GM20000 (cell line): ENCODE measurements at places on chromosomes 5 and 9.

DNA sequence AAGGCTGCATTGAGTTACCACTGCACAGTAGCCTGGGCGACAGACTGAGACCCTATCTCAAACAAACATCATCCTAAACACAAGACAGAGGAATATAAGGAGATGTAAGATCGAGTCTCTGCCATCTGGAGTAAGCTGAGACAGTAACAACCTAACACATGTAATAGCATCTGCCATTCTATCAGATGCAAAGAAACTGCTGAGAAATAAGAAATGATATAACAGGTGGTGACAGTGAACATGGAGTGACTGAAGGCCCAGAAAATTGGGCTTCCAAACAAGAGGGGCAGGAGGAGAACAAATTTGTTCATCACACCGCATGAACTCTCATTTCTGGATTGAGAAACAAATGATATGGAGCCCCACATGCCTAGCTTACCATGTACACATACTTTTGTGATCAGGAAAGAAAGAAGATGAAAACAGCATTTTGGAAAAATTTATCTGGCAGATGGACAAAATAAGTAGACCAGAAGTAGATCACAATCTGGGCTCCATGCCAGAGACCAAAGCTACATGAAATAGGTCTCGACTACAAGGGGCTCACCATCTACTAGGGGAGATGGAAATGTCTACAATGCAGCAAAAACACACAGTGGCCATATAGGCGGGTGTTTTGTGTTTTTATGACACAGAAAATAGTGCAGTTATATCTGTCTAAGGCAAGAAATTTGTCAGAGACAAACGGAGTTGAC lies 45.5 kb downstream of the ECPAS start:
- no peak for DNase-seq

GRCh38 chr5:169923988-169924387 lies 56.3 kb downstream of the INSYN2B start:
- DNase-seq = peak; percentile 19

GRCh38 chr5:36040651-36041536 lies 25.8 kb downstream of the UGT3A2 start:
- DNase-seq = no peak

DNA sequence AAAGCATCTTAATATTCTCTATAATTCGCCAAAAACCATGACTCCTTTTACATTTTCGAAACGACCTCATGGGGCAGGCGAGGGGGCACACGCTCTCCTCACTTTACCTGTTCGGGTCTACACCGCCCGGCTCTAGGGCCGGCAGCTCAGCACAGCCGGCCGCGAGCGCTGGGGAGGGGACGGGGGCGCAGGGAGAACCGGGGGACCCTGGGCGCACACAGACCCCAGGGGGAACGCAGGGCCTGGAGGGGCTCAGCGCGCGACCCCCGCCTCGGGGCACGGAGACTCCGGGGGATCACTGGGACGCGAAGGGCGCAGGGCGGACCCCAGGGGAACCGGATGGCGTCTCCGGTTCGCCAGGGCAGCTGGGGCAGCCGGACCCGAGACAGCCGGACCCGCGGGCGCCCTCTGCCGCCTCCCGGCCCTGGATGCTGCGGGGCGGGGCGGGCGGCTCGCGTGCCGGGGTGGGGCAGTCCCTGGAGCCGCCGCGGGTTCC lies at the start of gene AHRR:
TSS of gene AHRR (plus strand) at position 485 of the 496 bp plus-strand sequence. CDS start 22,189 bp downstream, outside the sequence.
- peak; percentile 96 for DNase-seq

DNA sequence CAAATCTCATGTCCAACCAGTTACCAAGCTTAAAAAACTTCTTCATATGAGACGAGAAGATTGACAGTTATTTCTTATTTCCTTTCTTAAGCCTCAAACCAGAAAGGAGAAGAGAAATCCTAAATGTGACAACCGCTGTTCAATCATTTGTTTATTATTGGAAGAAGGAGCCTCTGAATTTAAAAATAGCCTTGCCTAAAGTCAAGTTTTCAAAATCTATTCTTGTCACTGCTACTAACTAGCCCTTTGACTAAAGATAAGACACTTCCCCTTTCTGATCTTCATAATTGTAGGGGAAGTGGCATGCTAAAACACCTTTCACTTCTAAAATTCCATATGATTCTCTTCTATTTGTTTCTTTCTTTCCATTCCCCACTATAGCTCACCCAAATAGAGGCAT lies 106.2 kb upstream of the EMB start:
- DNase-seq = peak; percentile 17

- DNase-seq = no peak
Observed at GRCh38 chr9:121601194-121601593, 50.2 kb upstream of the DAB2IP start.

DNA sequence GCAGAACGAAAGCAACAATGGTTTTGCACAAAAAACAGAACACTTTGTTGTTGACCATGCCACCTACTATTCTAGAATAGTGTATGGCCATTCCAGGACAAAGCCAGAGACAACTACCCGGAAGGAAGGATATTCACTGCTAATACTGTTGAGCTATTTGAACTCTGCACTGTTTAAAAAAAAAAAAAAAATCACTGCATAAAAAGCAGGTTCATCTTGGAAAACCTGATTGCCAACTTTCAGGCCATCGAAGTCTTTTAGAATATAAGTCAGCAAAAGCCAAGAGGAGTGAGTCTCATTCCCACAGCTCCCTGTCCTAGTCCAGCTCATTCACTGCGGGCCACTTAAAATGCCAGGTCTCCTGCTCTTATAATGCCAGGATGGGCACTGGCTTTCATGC lies 4.0 kb downstream of the ENC1 start:
- DNase-seq = no peak
